ENCODE measurements at places on chromosomes 6 and 20. TPM values are rescaled to one million over a fixed set of nuclear protein-coding genes. Genes with fewer than 3 reads are reported as not detected.

CLPSL2 gene
- total RNA-seq, result not detected

DNA sequence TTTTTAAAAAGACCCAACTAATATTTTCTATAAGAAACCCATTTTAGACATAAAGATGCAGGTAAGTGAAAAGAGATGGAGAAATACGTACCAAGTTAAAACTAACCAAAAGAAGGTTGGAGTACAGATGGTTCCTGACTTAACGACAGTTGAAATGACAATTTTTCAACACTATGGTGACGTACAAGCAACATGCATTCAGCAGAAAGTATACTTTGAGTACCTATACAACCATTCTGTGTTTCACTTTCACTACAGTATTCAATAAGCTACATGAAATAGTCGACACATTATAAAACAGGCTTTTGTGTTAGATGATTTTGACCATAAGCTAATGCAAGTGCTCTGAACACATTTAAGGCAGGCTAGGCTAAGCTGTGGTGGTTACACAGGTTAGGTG lies 228.9 kb downstream of the RNGTT start:
- no peak for DNase-seq

DNA sequence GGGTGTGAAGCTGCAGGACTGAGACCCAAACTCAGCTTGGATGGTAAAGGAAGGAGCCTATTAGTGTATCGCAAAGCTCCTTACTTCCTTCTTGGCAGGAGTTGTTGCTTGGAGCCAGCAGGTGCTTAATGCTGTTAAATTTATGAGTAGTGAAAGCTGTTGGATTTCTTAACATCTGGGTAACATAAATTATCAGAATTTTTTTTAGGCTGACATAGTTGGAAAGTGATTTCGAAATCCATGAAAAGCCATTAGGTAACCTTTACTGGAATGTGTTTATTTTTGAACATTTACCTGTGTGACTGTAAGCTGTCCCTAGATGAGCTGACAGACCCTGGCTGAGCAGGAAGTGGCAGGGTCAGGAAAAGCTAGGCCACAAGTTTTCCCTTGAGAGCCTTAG lies 470.4 kb upstream of the SLC35B3 start:
- DNase-seq, result no peak

DNA sequence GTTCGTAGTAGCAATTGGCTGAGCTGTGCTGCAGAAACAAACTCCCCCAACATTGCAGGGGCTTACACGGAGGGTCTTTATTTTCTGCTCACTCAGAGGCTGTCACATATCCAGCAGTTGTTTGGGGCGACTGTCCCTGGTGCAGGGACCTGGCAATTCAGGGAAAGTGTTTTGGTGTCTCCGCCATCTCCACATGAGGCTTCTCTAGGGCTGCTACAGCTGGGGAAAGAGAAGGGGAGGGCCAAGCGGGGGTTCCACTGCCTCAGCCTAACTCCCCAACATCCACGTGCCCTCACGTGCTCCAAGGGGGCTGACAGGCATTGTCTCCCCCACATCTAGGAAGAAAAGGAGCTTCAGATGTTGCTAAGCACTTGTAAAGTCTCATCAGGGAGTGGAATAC lies 61.3 kb upstream of the NXT1 start:
- DNase-seq, result no peak

- DNase-seq, result no peak
Measured at GRCh38 chr6:169372589-169372988, 118.9 kb upstream of the THBS2 start.

VWA7 gene
- total RNA-seq, result 24.7 TPM

DNA sequence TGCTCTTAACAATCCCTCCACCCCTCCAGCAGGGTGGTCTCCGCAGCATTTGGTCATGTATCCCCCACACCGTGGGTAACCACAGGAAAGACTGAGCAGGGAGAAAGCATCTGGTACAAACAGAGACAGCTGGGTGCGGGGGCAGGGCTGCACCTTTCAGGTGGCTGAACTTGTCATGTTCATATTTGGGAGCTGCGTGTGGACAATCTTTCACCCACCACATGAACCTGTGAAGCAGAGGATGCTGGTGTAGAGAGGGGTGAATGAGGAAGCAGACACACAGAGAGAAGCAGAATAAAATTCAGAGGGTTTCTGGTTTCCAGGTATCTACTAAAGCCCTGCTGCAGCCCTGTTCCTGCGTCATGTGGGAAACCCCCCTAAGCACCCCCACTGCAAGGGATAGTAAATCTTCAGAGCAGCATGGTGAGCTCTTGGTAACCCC lies 8.9 kb downstream of the GFOD1 start:
- no peak for DNase-seq

DNA sequence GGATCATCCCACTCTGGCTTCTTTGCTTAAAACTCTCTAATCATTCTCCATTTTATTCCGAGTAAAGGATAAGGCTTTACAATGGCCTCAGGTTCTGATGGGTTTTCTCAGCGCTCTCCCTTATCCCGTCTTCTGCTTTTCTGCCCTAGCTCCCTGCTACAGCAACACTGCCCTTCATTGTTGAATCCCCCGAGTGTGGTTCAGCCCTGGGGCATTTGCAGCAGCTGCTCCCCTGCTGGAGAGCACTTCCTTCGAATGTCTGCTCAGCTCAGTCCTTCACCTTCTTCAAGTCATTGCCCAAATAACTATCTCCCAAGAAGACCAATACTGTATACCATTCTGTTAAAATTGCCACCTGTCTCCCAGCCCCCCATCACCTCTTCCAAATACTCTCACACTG lies 111.8 kb downstream of the TBXT start:
- no peak for DNase-seq

GRCh38 chr6:108686896-108687295 lies 126.2 kb downstream of the FOXO3 start:
- DNase-seq, result no peak

SAPCD1 gene
- total RNA-seq, result 11.6 TPM

- DNase-seq, result peak; percentile 73
Measured at GRCh38 chr20:1858871-1859270, 36.3 kb upstream of the SIRPA start.

GRCh38 chr20:48791014-48791413 lies 36.8 kb downstream of the PREX1 start:
- no peak for DNase-seq

GRCh38 chr20:49385465-49385864 lies 97.0 kb downstream of the KCNB1 start:
- DNase-seq, result peak; percentile 34

- no peak for DNase-seq
Measured at GRCh38 chr6:47353871-47354270, 44.2 kb upstream of the TNFRSF21 start.

- DNase-seq, result no peak
Measured at GRCh38 chr6:121434037-121434770, 1.2 kb upstream of the GJA1 start.

PPARD gene
- total RNA-seq, result 17.1 TPM

TENT5A gene
- total RNA-seq, result 9.2 TPM

CDK5RAP1 gene
- total RNA-seq, result 37.9 TPM

GRCh38 chr6:29552512-29553051 lies 7.0 kb downstream of the UBD start:
- peak; percentile 59 for DNase-seq

DNA sequence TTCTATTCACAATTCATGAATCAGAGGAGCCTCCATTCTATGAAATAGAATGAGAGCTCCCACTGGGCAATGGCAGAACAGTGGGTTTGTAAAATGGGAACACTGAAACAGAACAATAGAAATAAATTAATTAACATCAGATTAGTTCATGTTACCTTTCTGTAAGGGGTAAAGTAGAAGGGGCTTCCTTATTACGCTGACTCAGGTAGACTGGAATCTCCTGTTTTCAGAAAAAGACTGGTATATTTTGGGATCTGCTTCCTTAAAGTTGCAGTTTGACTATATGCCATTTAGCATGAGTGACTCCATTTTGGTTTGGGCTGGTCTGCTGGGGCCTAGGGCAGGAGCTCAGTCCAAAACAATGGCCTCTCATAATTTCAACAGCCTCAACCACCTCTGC lies 52.8 kb upstream of the ZFAND3 start:
- DNase-seq, result no peak

- DNase-seq, result no peak
Measured at GRCh38 chr6:30888816-30889495, 4.6 kb downstream of the DDR1 start.

DNA sequence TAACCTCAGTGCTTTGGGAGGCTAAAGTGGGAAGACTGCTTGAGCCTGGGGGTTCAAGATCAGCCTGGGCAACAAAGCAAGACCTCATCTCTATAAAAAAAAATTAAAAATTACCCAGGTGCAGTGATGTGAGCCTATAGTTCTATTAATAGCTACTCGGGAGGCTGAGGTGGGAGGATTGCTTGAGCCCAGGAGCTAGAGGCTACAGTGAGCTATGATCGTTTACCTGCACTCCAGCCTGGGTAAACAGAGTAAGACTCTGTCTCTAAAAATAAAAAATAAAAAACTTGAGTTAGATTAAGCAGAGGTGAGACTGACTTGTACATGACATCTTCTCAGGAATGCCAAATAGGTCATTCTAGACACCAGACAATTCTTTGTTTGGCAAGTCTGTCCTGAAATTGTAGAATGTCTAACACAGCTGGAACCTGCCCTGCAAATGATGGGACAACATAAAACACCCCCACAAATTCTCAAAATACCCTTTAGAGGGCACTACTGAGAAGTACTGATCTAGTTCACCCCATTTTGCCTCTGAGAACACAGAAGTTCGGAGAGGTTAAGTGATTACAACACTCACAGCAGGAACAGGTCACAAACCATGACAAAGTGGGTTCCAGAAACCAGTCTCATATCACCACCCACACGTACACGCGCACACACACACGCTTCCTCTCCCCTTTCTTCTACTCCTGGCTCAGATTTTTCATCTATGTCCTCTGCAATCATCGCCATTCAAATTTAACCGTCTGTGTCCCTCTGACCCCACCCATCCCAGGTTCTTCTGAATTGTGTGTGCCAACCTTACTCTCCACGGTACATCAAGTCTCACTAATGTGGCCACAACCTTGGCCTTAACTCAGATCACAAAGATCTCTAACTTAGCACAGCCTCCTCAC lies 38.3 kb downstream of the ARHGAP18 start:
- DNase-seq, result peak; percentile 45

ADRM1 gene
- 128 TPM for total RNA-seq

GRCh38 chr6:140921366-140922226 lies 1211.1 kb upstream of the GJE1 start:
- peak; percentile 87 for DNase-seq
